ENCODE measurements at places on chromosomes 6 and 20.

GRCh38 chr6:44415449-44415848 is 27.9 kb downstream of the CDC5L start:
- DNase-seq: no peak

- no peak for DNase-seq
Observed at GRCh38 chr20:63373996-63374395, 12.8 kb upstream of the CHRNA4 start.

GRCh38 chr20:20778676-20779075 is 66.2 kb upstream of the RALGAPA2 start:
- DNase-seq: no peak

DNA sequence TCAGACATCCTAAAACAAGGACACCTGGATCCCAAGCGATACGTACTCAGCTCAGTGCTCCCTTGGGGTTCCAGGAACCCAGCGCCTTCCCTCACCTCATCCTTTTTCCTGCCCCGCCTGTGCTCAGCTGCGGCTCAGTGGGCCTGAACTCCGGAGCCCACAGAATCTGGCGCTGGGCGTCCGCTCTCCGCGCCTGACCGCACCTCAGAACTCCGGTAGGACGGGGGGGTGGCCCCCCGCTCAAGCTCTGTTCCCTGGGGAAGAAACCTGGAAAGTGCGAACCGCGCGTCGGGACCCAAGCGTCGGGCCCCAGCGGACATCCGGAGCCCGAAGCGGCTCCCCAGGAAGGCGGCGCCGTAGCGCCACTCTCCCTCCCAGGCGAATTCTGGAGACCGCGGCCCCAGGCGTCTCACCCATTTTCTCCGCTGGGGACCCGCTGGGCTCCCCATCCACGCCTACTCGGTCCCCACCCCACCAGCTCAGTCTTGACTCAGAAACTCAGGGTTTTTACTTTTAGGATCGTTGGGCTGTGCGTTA is 336 bp upstream of the LY6G5C start:
- DNase-seq: peak; percentile 48

DNA sequence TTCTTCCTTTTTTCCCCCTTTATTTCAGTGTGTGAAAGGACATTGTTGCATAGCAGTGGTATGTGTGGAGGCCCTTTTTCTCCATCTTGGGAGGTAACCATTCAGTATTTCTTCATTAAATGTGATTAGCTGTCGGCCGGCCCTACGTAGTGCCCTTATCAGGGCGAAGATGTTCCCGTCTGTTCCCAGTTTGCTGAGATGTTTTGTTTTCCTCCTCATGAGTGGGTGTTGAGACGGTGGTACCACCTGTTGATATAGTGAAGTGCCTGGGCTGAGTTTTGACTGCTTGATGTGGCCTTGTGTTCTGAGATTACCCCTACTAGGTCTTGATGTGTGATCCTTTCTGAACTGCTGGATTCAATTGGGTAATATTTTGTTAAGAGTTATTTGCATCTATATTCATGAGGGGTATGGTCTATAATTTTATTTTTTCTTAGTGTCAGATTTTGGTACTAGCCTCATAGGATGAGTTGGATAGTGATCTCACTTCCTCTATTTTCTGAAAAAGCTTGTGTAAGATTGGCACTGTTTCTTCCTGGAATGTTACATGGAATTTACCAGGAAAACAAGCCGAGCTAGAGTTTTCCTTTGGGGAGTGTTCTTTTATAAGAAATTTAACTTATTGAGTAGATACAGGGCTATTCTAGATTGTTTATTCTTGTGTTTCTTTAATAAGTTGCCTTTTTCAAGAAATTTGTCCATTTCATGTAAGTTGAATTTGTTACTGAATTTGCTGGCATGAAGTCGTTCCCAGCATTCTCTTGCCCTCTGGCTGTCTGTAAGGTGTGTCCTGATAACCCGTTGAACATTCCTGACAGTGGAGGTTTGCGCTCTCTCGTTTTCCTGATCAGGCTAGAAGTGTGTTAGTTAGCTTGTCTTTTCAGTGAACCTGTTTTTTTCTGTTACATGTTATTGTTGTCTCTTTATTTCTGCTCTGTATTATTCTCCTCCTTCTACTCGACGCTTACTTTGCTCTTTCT is 4.3 kb downstream of the MTG2 start:
- no peak for DNase-seq

DNA sequence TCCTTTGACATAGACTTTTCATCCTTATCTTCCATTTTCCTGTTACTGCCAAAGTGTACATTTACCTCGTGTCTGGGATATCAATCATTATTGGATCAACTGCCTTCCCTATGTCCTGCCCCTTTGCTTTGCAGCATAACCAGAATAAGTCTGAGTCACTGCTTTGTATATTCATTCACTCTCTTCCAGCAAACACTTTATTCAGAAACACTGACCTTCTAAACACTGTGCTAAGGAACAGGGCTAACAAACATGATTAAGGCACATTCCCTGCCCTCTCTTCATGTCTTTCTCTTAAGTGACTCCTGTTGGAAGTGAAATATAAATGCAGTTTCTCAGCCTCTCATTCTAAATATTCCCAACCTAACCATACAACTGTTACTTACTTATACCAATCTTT is 66.9 kb downstream of the COL19A1 start:
- DNase-seq: no peak

GRCh38 chr20:2618815-2619214 is 33.6 kb upstream of the NOP56 start:
- DNase-seq: no peak

GRCh38 chr6:8064638-8065518 is 689 bp upstream of the BLOC1S5 start:
- peak; percentile 18 for DNase-seq

DNA sequence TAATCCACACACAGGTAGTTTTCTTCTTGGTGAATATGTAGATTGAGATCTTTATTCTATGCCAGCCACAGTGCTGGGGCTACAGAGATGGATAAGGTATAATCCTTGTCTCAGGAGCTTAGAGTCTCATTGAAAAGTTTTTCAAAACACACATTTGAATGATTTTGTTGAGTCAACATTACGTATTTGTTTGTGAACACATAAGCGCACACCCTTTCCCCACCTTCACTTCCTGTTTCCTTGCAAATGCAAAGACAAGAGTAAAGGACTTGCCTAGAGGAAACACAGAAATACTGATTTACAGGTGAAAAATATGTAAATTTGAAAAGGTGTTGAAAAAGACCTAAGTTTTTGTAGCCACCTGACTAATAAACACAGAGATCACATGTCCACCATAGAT is 27.8 kb downstream of the VAPB start:
- DNase-seq: no peak

DNA sequence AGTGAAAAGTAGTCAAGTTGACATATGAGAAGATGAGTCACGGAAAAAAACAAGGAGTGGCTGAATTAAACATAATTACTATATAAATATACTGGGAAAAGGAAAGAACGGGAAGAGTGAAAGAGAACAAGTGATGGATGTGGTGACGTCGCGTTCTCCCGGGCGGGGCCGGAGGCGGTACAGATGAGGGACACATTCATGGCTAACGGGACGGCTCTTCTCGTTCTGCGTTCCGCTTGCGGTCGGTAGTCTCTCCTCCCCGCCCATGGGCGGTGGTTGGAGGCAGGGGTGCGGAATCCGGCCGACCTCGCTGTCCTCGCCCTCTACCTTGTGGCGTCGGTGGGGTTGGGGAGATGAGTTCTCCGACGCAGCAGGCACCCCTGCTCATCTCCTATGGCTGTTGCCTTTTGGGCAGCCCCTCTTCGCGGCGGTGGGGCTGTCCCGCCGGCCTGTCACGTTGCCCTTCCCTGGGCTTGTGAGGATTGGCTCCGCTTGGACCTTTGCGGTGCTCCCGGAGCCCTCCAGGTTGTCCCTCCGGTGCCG is 22.5 kb downstream of the HLA-G start:
- no peak for DNase-seq

DNA sequence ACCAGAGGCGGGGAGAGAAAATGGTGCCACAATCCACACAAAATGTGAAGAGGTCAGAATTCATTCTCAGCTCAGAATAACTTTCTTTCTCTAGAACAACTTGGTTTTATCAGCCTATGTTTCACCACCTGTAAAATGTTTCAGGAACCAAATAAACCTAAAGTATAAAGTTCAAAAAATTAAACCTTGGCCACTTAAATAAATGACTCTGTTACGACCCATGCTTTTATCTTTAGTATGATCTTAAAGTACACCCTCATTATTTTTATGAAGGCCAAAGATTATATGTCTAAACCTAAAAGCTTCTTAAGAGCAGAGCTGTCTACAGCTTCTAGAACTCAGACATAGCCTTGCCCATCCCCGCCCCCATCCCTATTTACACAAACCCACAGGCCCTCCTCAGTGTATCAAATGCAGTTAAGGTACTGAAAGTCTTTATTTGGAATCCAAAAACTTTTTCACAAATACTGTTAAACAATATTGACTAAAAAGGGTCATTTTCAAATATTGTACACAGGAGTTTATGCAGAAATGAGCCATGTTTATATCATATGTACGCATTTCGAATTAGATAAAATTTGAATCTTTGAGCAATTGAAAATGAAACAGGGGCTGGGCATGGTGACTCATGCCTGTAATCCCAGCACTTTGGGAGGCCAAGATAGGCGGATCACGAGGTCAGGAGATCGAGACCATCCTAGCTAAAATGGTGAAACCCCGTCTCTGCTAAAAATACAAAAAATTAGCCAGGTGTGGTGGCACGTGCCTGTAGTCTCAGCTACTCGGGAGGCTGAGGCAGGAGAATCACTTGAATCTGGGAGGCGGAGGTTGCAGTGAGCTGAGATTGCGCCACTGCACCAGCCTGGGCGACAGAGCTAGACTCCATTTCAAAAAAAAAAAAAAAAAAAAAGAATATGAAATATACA is 5.7 kb upstream of the NHSL1 start:
- no peak for DNase-seq

DNA sequence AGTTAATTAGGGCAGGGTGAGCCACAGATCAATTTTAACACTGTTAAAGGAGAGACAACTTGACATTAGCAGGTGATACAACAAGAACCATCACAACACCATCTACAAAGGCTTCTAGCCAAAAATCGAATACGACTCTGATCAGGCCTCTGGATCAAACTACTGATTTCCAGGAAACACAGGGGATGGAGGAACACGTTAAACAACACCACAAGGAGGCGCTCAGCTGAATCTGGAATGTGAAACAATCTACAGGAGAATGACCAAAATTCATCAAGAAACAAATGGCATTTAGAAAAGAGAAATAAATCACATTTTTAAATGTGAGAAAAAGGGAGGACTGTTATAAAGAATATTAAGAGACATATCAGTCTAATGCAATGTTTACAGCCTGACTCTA is 13.5 kb upstream of the MAFB start:
- no peak for DNase-seq

GRCh38 chr6:3208098-3208774 is 19.2 kb downstream of the TUBB2B start:
- no peak for DNase-seq

DNA sequence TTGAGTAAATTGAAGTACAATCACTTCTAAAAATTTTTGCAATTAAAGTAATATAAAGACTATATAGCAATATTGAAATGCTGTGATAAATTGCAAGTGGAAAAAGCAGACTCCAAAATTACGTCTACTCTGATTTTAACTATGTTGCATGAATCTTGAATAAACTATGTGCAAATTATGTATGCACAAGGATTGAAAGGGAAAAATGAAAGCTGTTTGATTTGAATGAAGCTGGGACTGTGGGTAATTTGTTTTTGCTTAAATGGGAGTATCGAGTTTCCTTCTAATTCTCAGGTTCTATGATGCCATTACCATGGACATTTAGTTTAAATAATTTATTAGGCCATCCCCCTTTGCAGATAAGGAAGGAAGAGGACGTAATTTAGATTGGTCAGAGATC is 198.7 kb upstream of the MYLIP start:
- DNase-seq: no peak

- no peak for DNase-seq
Observed at GRCh38 chr6:70398783-70399728, 14.3 kb upstream of the FAM135A start.

DNA sequence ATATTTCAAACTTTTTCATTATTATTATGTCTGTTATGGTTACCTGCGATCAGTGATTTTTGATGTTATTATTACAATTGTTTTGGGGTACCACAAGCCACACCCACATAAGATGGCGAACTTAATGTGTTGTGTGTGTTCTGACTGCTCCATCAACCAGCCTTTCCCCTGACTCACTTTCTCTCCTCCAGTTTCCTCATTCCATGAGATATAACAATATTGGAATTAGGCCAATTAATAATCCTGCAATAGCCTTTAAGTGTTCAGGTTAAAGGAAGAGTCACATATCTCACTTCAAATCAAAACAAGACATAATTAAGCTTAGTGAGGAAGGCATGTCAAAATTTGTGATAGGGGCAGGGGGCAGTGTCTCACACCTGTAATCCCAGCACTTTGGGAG is 16.3 kb upstream of the POPDC3 start:
- no peak for DNase-seq

DNA sequence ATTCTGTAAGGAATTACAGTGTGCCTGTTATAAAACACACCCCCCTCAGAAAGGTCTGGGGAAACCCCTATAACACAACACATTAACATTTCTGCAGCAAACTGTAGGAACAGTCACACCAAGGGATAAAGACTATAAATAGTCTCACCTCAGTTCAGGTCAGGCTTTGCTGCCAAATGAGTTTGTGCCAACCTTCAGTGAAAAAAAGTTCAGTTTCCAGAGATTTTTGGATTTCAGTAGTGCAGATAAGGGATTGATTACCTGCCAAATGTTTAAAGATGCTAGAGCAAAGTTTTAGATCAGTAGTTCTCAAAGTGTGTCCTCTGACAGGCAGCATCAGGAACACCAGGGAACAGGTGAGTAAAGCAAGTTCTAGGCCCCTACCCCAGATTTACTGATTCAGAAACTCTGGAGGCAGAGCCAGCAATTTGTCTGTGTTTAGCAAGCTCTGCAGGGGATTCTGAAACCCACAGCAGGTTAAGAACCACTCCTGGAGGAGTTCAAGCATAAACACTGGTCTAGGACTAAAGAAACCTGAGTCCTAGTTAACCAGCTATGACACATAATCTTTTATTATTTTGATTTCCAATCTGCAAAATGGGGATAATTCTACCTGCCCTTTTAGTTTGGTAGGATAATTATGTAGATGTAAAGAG is 111.0 kb downstream of the RCAN2 start:
- peak; percentile 3 for DNase-seq

- DNase-seq: no peak
Observed at GRCh38 chr6:140018588-140018987, 644.1 kb upstream of the CITED2 start.

DNA sequence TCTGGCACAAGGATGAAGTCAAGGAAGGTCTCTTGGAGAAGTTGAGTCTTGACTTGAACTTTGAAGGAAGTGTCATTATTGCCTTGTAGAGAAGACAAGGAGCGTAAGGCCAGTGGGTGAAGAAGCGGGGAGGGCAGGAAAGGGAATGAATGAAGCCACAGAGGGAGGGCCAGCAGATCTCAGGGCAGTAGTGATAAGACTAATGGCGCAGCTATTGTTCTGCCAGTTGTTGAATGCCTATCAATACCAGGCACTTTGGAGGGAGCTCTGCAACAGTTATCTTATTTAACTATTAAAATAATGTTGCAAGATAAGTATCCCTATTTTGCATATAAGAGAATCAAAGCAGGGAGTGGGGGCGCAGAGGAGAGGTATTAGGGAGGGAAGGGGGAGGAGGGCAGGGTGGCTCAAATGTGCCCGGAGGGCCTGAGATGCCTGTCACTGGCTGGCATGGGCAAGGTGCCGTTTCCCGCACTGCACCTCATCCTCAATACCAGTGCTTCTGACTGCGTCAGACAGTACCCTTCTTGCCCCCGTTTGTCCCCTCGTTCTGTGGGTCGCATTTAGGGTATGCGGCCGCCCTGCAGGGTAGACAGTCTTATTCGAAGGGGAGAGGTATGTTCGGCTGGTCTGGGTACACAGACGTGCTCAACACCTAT is 109.8 kb downstream of the ZDHHC14 start:
- DNase-seq: no peak
